ENCODE measurements at places on chromosomes 1 and 21.

DNA sequence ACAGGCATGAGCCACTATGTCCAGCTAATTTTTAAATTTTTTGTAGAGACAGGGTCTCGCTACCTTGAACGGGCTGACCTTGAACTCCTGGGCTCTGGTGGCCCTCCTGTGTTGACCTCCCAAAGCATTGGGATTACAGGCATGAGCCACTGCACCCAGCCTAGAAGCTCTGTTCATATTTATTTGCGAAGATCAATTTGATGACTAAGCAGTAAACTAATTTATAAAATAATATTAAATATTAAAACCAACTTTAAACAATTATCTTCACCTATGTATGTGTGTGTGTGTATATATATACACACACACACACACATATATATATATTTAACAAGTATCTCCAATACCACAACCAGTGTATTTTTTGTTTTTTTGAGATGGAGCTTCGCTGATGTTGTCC lies 4.4 kb downstream of the NADK start:
- DNase-seq = no peak

DNA sequence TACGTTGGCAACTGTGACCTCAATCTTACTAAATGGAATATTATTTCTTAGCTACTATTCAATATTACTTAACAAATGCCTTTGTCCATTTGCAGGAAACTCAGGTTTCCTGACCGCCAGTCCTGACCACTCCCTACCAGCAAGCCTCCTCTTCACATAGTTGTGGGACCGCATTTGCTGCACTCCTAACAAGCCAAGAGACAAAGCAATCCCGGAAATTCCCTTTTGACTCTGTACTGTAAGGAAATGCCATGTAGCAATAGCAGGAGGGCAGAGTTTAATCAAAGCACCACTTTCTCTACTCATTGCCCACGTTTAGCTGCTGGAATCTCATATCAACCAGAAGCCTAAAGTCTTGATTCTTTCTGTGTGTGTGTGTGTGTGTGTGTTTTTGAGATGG lies 28.1 kb upstream of the ACBD6 start:
- DNase-seq = no peak

- DNase-seq = no peak
These were observed 23.5 kb upstream of the TSPEAR start for GRCh38 chr21:44734841-44735240.

DNA sequence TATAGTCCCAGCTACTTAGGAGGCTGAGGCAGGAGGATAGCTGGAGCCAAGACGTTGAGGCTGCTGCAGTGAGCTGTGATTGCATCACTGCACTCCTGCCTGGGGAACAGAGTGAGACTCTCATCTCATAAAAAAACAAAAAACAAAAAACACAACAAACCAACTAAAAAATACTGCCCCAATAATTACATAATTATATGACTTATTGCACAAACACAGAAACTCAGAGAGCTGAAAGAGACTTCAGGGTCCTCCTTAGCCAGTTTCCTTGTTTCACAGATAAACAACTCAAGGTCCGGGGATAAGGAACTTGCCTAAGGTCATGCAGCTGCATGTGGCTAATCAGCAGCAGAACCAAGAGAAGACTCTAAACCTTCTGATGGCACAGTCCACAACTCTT lies 11.9 kb downstream of the EXTL2 start:
- DNase-seq = no peak

DNA sequence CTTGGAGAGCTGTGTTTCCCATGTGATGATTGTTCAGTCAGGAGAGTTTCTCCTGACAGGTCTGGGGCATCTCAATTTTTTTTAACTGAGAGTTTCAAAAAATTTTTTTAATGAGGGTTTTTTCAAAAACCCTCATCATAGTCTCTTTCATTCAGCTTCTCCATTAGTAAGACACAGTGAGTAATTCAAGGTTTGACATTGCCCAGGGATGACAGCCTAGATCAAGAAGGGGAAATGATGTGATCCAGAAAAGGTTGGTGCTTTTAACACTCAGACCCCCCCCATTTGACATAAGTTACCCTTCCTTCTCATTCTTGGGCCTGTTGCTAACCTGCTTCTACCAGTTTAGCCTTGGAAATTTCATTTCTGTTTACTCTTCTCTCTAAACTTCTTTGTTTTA lies 189.4 kb upstream of the HOOK1 start:
- DNase-seq = no peak

DNA sequence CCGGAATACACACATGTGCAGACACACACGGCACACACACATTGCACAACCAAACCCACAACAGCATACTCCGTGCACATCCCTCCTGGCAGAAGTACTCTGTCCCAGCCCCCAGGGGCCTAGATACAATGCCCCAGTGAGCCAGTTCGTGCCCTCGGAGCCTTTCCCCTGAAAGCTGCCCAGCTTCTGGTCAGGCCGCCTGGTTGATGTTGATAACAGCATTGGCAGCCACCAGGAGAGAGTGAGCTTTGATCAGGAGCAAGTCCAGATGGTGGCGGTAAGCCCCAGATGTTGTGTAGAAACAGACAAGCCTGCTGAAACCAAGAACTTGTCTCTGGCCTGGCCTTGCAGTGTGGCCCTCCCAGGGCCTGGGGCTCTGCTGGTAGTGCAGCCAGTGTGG lies 109.1 kb downstream of the GRIK3 start:
- DNase-seq = no peak

- DNase-seq = no peak
These were observed 31.8 kb downstream of the ADGRL2 start for GRCh38 chr1:81832573-81832972.

- DNase-seq = no peak
These were observed 153.5 kb downstream of the LRRC40 start for GRCh38 chr1:70051926-70052325.

Measured in CD4-positive, alpha-beta T cell treated with Interleukin-4 for 4 hours (primary cell).